ENCODE measurements at places on chromosomes 13 and 19.
A peak's percentile ranks its signal among the peaks of the same experiment; 100 is the strongest.

GRCh38 chr13:41981951-41982715, 21.2 kb upstream of the VWA8 start:
- no peak for DNase-seq

GRCh38 chr13:95714142-95714832, 37.3 kb downstream of the DNAJC3 start:
- DNase-seq = no peak

DNA sequence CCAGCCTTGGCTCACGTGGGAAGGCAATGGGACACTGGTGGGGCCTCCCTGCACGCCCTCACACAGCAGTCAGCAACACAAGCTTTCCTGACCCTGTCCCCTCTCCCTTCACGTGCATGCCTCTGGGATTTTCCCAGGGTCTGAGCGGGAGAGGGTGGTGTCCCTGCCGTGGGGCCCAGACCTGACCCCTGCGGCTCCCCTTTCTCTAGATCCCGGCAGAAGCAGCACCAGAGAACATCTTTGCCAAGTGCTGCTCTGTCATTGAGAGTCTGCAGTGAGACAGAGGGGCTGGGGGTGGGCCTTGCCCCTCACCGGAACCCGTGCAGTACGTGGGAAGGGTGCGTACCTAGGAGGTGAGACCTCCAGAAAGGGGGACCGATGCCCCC, 12.6 kb downstream of the KHSRP start:
- DNase-seq = no peak

GRCh38 chr13:29529754-29530153, 65.7 kb downstream of the SLC7A1 start:
- DNase-seq = no peak

DNA sequence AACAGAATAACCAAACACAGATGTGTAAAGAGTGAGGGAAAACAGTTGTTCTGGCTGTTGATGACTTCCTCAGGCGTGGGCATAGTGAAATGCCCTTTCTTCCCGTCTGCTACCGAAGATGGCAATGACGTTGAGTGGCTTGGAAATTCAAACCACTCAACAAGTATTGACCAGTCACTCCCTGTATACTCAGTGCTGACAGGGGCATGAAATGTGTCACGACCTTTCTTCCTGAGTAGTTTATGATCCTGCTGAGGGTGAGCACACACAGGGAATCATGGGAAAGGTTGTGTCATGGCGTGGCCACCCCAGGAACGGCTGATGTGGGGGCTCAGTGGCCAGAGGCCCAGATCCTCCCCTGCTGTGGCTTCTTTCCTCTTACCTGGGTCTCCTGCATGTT, 87.8 kb upstream of the C1QTNF9B start:
- DNase-seq = no peak

DNA sequence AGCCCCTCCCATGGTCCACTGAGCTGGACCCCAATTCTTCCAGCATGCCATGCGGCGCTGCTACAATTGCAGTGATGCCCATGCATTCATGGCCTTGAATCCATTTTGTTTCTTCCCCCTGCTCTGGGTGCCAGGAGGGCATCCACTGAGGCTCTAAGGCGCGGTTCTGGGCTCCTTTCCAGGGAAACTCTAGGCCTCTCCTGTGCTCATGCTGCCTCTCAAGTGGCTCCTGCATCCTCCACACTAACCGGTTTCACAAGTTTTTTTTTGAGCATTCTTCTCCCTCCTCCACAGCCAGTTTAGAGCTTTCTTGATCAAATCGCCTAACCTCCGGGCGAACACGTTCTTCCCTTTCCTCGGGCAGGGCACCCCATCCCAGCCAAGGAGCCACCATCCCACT, 69.1 kb upstream of the FLT1 start:
- no peak for DNase-seq

- no peak for DNase-seq
Measured at GRCh38 chr13:23789576-23790346, 99.4 kb downstream of the MIPEP start.

- no peak for DNase-seq
Measured at GRCh38 chr19:19407633-19407930, 2.1 kb downstream of the GATAD2A start.

- DNase-seq = no peak
Measured at GRCh38 chr13:62302341-62302740, 886.7 kb upstream of the PCDH20 start.

DNA sequence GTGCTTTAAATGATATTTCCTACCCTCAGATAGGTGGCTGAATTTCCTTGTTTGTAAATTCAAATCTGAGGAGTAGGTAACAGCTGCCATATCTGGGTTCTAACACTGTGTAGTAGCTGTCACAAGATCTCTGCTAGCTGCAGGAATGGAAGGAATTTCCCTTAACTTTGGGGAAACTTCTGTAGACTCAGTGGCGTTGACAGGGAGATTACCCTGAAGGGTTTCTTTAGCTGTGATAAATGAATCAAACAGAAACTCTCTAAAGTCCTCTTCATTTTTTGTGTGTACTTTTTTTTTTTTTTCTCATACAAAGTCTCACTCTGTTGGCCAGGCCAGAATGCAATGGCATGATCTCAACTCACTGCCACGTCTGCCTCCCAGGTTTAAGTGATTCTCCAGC, 5.3 kb upstream of the EPSTI1 start:
- peak; percentile 26 for DNase-seq

DNA sequence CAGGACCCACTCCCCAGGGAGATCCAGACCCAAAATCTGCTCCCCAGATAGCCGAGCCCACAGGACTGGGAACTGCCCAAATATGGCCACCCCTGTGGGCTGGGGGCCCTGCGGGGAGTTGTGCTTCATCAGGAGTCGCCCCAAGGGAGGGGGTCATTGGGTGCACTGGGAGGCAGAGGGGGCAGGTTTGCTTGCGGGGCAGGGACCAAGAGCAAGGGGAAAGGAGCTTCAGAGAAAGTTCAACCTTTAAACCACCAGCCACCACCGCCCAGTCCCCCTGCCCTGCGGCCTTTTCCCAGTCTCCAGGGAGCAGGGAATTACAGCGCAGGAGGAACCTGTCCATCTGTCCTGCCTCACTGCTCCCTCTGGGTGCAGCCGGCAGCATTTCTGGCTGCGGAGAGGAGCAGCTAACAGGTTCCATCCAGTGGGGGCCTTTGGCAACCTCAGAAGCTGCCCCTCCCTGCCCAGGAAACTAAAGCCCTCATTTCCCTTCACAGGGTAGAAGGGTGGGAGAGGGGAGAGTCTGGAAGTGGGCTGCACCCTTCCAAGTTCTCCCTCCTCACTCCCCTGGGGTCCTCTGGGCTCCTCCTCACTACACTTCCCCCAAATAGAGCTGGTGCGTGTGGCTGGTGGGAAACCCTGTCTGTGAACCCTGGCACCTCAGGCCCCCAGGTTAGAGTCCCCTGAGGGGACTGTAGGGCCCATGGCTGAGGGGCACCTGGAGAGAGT, 13.8 kb upstream of the ASF1B start:
- DNase-seq = no peak

DNA sequence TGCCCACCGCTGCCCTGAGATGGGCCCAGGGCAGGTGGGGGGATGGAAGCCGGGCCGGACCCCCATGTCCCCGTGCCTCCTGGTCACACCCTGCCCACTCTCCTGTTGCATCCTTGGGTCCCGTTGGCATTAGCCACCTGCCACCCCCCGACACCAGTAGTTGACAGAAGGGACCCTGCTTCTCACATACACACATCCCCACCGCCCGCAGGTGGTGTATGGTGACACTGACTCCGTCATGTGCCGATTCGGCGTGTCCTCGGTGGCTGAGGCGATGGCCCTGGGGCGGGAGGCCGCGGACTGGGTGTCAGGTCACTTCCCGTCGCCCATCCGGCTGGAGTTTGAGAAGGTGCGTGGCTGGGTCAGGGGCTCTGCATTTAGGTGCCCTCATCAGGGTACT, 5.2 kb upstream of the SPIB start:
- DNase-seq = no peak

GRCh38 chr13:33840402-33840801, 22.5 kb downstream of the RFC3 start:
- DNase-seq = no peak

DNA sequence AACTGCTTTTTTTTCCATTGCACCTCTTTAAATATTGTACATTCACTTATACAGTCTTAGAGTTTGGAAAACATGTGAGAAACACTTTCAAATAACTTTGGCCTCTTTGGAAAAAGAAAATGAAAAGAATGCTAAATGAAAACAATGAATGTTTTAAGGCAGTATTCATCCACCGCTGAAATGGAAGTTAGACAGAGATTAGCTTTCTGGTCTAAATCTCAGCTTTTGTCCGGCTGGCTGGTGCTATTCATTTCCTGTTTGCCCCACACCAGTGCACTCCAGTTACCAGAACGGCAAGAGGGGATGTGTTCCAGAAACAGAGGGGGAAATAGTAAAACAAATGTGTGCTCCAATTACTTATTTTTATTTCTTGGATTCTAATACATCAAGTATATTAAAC, 1201.3 kb downstream of the EFNB2 start:
- peak; percentile 48 for DNase-seq

- no peak for DNase-seq
Measured at GRCh38 chr13:113138792-113139551, 16.4 kb downstream of the F10 start.

DNA sequence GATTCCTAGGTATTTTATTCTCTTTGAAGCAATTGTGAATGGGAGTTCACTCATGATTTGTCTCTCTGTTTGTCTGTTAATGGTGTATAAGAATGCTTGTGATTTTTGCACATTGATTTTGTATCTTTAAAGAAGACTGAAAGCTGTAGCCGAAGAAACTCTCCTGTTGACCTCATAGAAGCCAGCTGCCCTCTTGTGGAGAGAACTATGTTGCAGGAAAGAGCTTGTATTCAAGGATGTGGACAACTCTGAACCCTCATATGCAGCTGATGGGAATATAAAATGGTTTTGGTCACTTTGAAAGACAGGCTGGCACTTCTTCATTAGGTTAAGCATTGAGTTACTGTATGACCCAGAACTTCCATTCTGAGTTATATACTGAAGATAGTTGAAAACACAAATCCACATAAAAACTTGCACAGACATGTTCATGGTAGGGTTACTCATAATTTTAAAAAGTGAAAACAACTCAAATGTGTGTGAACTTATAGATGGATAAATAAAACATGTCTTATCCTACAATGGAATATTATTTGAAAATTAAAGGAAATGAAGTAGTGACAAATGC, 65.8 kb upstream of the SLITRK6 start:
- DNase-seq = no peak

DNA sequence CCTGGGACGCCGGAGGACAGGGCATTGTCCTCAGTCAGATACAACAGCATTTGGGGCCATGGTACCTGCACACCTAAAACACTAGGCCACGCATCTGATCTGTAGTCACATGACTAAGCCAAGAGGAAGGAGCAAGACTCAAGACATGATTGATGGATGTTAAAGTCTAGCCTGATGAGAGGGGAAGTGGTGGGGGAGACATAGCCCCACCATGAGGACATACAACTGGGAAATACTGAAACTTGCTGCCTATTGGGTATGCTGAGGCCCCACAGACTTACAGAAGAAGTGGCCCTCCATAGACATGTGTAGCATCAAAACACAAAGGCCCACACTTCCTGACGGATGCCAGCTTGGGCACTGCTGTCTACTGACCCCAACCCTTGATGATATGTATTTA, 1.4 kb upstream of the ICAM4 start:
- DNase-seq = no peak

- DNase-seq = no peak
Measured at GRCh38 chr13:108618233-108618632, 11.2 kb upstream of the MYO16 start.

DNA sequence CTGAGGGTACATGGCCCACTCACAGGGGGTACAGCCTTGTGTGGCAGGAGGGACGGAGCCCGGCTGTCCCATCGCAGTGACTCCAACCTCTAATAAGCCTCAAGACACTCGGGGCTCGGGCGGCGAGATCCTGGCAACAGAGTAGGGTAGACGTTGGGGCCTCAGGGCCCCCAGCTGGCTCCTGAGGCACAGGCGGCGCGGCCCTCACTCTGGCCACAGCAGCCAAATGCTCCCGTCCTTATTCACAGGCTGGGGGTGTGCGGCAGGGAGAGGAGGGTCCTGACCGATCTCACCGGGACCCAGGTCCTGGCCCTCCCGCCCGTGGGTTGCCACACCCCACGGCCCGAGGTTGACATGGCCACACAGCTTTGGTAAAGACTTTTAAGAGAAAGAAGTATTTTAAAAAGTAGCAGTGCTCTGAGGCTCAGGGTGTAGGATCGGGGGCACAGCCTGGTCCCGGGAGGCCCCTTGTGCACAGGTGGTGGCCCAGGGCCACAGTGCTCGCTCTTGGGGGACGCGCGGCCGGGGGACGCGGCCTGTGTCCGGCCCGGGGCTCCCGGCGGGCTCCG, 7.6 kb downstream of the SLC39A3 start:
- DNase-seq = no peak

- DNase-seq = peak; percentile 18
Measured at GRCh38 chr13:33775339-33776108, 42.4 kb upstream of the RFC3 start.

- no peak for DNase-seq
Measured at GRCh38 chr13:112975401-112975939, 6.5 kb downstream of the MCF2L start.

DNA sequence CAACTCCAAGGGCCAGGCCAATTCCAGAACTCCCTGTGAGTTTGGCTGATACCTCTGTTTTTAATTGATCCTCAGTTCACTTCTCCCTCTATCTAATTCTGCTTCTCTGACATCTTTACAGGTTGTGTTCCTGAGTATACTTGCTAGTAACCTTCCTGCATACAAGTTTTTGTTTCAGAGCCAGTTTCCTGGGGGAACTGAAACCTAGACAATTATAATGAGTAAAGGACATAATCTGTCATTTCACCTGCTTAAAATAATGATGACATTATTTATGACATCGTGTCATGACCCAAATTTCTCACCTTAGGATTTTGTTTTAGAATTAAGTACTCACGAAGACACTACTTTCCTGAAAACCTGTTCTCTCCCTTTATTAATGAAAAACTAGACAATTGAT, 12.5 kb upstream of the MYCBP2 start:
- no peak for DNase-seq

DNA sequence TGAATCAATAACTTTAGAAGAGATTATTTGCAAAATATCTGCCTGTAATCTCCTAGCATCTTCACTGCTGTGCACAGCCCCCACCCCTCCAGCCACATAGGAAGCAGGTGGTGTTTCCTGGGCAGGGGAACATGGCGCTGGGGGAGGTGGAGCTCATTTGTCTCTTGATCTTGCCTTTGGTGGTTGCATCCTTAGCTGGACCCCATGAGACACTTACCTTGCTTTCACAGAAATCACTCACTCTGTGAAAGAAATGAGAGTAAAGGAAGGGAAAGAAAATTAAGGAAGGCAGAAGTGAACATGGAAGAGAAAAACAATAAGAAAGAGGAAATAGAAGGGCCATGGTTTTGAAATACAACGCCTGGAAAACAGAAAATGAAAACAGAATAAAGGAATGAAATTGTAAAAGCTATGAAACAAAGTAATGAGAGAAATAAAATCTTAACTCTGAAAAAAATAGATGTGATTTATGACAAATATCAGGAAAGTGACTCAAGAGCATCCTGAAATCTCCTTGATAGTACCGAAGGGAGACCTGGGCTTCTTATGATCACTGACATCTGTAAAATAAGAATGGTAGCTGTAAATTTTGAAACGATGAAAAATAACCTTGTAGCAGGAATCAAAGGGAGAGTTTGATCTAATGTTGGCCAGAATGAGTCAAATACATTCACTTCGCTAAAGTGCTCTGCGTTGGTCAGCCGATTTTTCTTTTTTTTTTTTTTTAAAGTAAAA, 17.2 kb upstream of the RNASEH2B start:
- DNase-seq = no peak

- DNase-seq = no peak
Measured at GRCh38 chr19:5141850-5142724, 173.2 kb downstream of the KDM4B start.
